ENCODE measurements at places on chromosomes 5 and 9.

DNA sequence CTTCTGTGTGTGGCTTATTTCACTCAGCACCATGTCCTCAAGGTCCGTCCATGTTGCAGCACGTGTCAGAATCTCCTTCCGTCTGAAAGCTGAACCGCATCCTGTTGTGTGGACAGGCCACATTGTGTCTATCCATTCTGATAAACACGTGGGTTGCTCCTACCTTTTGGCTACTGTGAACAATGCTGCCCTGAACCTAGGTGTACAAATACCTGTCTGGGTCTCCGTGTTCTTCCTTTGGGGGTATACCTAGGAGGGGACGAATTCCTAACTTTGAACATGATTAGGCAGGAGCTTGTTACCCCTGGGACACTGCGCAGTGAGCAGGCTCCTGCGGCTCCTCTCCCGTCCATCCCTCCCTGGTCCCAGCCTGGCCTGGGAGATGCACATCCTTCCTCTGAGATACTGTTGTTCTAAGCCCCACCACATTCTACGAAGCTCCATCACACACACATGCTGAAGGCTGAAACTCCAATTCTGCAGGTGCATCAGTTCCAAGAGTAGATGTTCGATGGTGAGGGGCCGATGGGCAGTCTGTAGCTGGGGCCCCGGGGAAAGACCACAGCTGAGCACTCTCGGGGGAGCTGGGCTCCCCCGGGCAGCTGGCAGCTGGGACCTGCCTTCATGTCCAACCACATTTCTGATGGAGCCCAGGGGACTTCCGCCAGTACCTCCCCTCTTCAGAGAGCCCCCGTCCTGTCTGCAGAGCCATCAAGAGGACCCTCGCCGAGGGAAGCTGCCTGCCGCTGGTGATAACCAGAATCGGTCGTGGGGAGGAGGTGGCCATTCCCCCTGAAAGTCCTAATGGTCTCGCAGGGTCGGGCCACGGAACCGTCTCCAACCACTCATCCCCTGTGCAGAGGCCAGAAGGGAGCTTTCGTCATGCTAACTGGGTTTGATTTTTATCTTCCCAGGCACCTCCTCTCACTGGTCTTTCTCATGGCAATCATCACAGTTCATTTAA is 120.9 kb downstream of the COL23A1 start:
- DNase-seq: no peak

DNA sequence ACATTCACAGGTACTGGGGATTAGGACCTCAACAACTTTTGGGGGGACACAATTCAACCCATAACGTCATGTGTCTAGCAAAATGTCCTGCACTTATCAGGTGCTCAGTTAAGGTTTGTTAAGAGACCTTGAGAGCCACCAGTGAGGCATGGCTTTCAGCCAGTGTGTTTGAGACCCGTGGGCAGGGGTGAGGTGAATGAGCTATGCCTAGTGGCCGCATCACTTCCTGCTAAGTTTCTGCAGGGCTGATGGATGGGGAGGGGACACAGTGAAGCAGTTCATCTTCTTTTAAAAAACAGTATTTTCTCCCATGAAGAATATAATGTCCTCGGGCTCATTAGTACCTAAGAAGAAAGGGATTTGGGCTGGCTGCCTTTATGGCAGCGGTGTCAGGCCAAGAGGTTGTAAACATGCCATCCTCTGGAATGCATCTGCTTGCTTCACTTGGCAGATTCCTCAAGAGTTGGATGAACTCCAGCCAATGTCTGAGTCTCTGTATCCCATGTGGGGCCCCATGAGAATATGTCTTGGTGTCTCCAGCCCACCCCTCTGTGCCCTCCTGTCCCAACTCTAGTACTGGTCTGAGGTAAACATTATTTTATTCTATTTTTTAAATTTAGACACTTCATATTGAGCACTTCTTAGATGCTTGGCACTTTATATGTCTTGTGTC is 282.2 kb downstream of the CWC27 start:
- DNase-seq: no peak

GRCh38 chr5:145775411-145775810 is 59.7 kb downstream of the PRELID2 start:
- DNase-seq: no peak

DNA sequence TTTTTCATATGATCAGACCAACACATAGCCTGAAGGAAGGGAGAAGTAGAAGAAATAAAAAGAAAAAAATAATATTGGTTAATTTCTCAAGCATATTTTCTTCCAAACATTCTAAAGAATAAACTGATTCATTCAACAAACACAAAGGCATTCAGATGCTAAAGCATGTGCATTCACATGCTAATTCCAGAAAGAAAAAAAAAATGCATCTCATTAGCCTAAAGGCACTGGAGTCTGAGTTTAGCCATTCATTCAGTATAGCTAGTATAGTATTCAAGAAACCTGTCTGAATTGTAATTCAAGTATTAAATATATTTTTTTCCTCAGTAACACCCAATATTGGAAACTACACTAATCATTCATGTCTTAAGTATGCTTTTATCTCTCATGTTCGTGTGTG is 61.0 kb upstream of the FER start:
- no peak for DNase-seq

DNA sequence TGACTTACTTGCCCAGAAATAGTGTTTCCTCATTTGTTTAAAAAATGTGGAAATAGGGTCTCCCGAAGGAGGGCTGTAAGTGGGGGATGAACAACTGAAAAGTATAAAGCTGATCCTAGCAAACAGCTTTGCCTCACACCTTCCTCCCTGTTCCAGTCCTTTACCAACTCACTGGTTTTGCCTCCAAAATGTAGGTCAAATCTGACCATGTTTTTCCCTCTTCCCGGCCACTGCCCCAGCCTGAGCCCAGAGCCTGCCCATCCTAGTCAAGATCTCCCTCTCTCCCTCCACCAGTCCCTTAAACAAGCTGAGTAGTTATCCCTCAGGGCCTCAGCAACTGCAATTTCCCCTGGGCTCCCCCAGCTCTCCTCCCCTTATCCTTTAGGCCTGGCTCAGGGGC is 82.4 kb upstream of the FBXW11 start:
- DNase-seq: no peak

- DNase-seq: no peak
Measured at GRCh38 chr5:146342519-146342881, 3.9 kb downstream of the POU4F3 start.

DNA sequence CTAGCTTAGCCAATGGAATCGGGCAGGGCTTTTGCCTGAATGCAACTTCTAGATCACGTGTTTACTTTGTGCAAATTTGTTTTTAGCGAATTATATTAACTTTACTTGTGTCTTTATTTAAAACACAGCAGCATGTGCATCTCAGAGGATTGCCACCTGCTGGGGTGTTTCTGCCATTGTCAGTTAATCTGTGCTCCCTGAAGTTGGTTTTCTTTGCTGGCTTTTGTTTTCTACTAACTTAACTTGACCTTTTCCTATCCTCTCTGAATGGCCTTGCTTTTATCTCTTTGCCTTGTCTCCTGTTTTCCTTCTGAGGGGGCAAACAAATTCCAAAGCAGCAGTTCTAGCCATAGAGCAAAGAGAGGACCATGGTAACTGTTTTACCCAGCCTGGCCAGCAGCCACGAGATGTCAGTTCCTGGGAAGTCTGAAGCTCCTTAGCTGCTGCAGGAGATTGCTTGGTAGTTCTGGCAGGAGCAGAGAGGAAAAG is 67.6 kb downstream of the ARHGEF28 start:
- DNase-seq: peak; percentile 10

- no peak for DNase-seq
Measured at GRCh38 chr9:88789785-88790184, 201.5 kb upstream of the S1PR3 start.

DNA sequence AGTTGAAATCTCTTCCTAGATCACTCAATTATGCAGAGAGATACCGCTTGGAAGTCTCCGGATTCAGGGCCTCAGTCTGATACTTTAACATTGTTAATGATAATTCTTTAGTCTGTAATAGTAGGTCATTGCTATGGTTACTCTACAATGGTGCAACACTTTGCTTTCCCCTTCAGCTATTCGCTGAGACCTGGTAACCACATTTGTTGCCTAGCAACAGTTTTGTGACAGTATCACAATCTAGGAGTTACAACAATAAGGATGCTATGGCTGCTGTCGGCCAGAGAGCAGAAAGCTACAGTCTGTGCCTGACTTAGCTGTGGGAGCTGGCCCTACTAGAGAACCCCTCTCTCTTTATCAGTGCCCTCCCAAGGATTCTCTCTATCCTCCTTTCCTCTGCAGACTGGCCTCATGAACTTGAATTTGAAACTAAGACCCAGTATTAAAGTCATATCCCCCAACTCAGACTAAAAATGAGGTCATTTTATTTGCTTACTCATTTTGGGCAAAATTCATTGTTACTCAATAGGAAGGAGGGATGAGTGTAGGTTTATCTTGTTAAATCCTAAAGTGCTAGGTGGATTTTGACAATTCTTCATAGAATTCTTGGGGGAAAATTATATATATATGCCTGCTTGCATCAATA is 39.3 kb downstream of the NR2F1 start:
- DNase-seq: no peak

DNA sequence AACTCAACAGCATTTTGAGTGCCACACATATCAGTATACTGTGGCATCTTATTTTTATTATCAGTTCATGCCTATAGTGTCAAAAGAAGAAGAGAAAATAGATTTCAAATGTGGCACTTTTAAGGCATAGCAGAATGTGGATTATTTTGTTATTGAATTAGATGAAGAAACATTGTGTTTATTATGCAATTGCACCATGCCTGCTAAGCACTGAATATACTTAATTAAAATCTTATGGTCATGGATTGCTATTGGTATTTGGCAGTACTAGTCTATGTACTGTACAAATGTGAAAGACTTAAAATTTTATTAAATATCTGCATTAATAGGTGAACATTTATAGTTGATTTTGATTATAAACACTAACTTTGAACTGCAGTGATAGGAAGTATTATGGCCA is 128.8 kb downstream of the FER start:
- no peak for DNase-seq

GRCh38 chr5:10106806-10107205 is 142.9 kb downstream of the ATPSCKMT start:
- DNase-seq: no peak

- DNase-seq: no peak
Measured at GRCh38 chr9:128244837-128245231, 31.0 kb downstream of the GOLGA2 start.

DNA sequence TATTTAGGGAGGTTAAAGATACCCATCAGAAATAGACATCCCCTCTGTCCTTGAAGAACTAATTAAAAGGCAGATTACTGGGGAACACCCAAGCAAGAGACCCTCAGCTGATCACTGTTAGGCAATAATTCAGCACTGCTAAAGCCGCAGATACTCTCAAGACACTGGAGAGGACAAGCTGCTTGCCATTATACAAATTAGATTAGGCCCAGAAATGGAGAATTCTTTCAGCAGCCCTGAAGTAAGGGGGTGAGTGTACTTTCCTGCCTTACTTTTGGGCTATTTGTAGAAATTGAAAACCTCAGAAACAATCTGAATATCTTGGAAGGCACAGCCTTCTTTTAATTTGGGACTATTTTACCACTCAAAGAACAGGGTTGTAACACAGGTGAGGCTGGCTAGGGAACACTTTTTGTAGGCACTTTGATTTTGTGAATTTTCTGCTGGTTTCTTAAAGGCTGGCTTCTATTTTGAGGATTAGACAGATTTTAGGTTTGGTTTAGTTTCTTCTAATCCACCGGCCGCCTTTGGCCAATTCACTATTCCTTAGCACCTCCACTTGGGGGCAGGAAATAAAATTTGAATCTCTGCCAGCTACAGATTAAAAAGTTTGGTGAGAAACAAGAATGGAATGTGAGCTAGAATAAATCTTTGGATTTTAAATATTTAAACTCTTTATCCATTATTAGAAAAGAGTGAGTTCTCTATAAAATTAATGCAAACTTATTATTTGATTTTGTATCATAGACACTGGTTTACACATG is 106.0 kb downstream of the SMARCA2 start:
- DNase-seq: no peak

- no peak for DNase-seq
Measured at GRCh38 chr5:180607861-180608571, 16.7 kb upstream of the SCGB3A1 start.

- no peak for DNase-seq
Measured at GRCh38 chr5:151709109-151709735, 22.5 kb upstream of the SPARC start.

DNA sequence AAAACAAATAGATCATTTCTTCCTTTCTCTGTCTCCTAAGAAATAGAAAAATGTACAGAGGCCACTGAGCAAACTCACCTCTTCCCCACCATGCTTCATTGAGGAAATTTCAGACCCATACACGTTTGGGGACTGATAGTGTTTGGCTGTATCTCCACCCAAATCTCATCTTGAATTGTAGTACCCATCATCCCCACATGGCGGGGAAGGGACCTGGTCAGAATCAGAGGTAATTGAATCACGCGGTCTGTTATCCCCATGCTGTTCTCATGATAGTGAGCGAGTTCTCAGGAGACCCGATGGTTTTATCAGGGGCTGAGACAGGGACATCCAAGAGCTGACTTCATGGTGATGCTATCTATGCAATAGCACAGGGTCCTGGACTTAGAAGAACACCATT is 1655.8 kb downstream of the MAT2B start:
- peak; percentile 16 for DNase-seq

DNA sequence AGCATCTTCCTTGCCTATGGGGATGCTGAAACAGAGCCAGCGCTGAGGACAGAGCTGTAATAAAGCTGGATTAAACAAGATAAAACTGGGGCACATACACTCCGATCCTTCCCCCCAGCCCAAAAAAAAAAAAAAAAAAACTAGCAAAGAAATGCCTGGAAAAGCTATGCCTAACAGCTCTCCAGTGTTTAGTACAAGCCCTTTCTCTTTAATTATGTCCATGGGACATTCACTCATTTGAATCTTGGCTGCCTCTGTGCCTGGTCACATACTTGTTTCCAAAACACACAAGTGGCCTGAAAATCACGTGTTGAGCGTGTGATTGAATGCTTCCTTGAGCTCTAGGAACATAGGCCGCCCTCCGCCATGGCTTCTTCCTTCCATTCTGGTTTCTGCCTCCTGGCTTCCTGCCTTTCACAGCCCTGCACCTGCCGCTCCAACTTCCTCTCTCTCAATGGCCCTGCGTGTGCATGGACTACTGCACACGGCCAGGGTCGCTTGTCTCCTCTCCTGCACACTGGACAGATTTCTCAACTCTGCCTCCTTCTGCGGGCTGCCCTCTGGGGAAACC is 111.0 kb upstream of the RETREG1 start:
- peak; percentile 53 for DNase-seq

- peak; percentile 75 for DNase-seq
Measured at GRCh38 chr5:173327948-173328843, at the start of gene STC2. Gene STC2 (minus strand): TSS chr5:173328414. CDS start chr5:173328193, 221 bp downstream.

DNA sequence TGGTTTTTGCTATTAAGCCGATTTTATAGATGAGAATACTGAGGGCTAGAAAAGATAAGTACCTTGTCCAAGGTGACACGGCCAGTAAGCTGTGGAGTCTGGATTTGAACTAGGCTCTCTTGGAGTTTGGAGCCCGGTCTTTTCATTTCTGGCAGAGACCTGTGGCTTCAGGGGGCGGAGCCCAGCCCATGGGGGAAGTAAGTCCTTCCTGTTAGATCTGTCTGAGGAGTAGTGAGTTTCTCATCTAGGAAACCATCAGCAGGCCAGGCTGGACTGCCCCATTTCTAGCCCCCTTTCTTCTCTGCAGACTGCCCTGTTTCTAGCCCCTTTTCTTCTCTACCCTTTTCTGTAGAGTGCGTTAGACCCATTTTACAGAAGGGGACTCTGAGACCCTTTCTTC is 521 bp upstream of the PTGS1 start:
- DNase-seq: no peak

- DNase-seq: no peak
Measured at GRCh38 chr9:96394832-96395496, 11.5 kb upstream of the SLC35D2 start.
